Upper lobe of right lung (tissue), 1 donor: ENCODE measurements at places on chromosomes 7 and 10.

- DNase-seq = no peak
Observed at GRCh38 chr7:22418251-22419046, 61.5 kb upstream of the RAPGEF5 start.

DNA sequence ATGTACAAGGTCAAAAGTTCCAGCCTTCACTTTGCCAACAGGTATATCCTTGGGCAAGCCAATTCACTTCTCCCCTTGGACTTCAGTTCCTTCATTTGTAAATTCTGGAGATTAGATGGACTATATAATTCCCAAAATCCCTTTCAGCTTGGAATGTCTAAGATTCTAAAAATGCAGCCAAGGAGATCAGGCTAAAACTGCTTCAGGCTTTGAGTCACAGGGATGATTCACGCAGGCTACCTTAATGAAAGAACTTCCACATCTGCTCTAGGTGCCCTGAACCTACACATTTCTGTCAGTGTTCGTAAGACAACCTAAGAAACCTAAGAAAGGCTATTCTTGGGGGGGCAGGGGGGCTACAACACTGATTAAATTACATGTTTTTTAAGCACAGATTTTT is 7.1 kb downstream of the CPVL start:
- no peak for DNase-seq

DNA sequence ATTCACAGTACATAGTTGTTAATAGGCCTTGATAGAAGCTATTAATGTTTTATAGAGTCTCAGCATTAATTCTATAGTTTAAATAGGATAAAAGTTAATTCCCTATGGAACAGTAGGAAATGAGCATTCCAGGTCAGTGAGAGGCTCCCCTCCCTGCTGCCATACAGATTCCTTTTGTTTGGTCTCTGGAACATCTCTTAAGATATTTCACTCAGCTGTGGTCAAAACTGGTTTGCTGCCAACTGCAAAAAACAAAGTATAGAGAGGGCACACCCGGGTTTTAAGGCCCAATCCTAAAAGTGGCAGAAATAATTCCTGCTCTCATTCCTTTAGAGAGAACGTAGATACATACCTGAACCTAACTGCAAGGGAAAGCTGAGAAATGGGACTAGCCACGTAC is 51.3 kb downstream of the MDFIC start:
- no peak for DNase-seq

DNA sequence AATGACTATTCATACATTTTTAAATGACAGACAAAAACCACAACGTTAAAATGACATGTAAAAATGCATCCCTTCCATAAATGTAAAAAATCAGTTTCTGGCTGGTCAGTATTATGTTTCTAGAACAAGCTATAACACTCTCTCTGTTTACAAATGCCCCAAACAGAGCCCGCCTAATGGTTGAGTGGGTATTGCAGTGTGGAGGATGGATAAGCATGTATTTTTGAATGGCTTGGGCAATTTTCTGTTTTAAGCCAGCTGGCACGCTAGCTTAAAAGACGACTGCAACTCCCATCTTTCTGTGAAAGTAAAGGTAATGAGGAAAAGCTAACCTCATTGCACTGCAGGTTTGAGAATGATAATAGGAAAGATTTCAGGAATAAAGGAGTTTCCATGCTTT is 430.7 kb downstream of the PARD3 start:
- no peak for DNase-seq

DNA sequence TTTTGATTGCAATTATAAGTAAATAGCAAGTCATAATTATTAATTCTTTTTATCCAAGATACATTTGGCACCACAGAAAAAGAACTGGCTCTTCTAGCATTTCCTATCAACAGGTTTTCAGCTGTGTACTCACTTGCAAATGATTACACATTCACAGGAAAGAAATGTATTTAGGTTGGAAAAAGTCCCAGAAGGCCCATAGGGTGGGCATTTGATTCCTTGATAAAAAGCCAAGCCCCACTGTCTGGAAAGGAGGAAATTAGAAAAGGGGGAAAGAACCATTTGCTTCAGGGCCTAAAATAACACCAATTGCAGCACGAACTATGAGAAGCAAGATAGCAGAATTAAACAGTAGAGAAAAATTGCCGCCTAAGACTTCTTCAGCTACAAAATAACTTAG is 80.8 kb upstream of the COL1A2 start:
- no peak for DNase-seq

- no peak for DNase-seq
Observed at GRCh38 chr10:46250481-46250880, 36.3 kb upstream of the ANTXRL start.

GRCh38 chr7:5539013-5539411 is 115.4 kb upstream of the TNRC18 start:
- DNase-seq = no peak

GRCh38 chr7:158077151-158077840 is 510.3 kb downstream of the PTPRN2 start:
- DNase-seq = peak; percentile 46

DNA sequence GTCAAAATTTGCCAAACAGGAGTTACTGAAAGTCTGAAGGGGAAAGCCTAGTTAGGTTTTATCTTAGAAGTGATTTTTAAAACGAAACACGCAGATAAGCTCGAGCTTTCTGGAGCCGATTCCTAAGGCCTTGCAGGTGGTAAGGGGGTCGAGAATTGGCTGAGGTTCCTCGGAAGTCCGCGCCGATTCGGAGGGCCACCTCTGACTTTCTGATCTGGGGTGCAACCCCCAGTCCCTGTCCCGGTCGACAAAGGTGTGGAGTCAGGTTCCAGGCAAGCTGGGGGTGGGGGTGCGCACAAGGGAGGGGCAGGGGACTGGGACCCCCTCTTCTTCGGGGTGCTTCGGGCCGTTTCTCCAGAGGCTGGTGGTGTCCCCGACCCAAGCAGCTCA is 701 bp upstream of the CUL1 start:
- DNase-seq = no peak

- DNase-seq = peak; percentile 41
Observed at GRCh38 chr10:84188815-84189214, 5.5 kb upstream of the CDHR1 start.

- DNase-seq = no peak
Observed at GRCh38 chr7:151696721-151697514, 177.2 kb upstream of the RHEB start.

DNA sequence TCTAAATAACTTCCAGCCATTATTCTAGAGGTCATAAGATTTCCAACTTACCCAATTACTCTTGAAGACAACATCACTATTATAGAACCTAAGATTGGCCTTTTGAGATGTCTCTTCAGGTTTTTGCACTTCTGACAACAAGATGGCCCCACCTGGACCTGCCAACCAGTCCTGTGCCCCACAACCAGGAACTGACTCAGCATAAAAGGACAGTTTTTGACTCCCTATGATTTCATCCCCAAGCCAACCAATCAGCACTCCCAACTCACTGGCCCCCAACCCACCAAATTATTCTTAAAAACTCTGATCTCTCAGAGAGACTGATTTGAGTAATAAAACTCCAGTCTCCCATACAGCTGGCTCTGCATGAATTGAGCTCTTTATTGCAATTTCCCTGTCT is 94.4 kb downstream of the TMEM106B start:
- no peak for DNase-seq

GRCh38 chr7:47905076-47905920 is 43.0 kb downstream of the PKD1L1 start:
- no peak for DNase-seq

- peak; percentile 74 for DNase-seq
Observed at GRCh38 chr7:141701489-141702046, 398 bp downstream of the DENND11 start.

DNA sequence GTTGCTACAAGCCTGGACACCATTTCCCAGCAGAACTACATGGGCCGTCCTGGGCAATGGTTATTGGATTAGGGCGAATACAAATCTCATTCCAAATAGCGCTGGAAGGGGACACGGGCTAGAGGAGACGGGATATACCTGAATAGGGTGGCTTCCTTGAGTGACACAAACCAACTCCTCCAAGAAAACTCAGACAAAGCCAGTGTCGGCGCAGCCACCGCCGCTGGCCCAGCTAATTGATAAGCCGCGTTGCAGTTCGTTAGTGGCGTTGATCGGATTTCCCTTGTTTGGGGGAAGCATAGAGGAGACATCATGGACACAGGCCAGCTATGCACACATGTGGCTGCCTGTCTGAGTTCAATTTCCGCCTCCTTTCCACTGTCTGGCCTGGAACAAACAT is 55.7 kb downstream of the EBF3 start:
- DNase-seq = no peak

DNA sequence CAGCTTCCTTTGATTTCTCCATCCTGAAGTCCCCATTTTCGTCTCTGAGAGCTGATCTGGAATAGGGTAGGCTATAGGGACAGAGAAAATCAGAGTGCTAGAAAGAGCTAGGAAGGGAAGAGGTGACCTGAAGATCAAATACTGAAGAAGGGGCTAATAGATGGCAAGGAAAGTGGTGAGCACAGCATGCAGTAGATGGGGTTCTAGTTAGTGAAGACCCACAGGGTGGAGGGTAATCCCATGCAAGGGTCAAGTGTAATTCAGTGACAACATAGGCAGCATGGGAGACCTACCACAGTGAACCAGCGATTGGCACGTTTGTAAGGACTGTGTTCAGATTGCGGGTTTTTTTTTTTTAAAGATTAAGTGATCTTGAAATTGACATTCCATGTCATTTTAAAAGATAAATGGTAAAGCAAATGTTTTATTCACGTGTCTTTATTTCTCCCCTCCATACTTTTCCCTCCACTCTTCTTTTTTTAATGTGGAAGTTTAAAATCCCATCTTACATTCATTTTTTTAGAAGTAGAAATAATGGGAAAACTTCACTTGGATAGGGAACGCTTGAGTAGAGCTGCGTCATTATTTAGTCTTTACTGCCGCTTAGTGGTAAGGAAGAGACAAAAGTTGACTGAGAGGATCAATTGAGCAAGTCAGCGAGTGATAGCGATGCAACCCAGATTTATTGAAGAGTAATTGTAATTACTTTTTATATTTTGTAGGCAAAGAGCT is 21.0 kb upstream of the ABI1 start:
- no peak for DNase-seq

DNA sequence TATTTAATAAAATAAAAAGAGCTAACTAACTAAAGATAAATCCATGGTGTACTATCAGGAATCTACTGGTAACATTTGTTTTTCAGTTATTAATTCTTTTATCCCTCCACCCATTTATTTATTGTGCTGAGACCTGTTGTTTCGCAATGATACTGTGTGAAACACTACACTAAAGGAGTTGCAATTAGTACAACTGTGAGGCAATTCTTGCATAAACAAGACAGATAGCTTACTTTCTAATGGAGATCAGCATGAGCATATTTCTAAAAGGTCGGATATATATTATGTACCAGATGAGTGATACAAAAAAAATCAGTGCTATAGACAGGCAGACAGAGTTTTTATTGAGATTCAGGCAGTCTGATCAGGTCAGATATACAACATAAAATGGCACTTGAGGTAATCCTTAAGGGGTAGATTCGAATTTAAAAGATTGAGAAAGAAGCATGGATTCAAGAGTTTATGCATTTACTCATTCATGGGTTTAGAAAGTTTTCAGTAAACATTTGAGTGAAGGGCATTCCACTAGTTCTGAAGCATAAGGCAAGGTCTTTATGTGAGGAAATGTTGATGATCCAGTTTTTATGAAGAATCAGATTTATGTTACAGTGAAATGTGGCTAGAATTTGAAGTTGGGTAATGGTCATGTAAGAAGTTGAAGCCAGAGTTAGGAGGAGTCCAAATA is 147.6 kb downstream of the POLR1F start:
- no peak for DNase-seq

- DNase-seq = no peak
Observed at GRCh38 chr7:107180378-107180777, 11.6 kb downstream of the HBP1 start.

DNA sequence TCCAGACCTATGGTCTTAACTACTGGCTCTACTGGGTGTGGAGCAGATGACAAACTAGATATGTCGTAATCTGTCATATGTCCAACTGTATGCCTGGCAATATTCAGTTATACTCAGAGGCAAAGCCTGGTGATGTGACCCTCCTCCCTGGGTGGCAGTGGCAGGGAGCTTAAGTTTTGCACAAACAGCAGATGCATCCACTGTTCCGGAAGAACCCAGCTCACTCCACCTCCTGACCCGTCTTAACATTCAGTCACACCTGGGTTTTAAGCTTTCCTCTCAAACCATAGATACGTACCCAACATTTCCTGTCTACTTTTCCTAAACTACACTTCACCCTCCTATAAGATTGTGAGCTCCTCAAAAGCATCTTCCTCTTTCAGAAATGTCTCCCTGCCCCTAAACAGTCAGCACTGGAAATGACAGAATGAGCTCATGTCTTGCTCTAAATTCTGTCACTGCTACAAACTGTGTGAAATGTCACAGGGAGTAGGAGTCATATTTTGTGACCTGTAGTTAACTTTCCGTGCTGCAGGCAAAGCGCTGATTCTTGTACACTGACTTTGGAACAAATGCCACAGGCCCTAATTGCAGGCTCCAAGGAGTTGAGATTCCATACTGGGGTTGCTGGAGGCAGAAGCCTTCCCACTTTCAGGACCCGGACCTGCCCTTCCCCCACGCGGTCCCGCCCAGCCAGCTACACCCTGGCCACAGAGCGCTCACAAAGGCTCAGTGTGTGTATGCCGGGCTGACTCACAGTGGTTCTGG is 23.9 kb downstream of the SCD start:
- peak; percentile 88 for DNase-seq

DNA sequence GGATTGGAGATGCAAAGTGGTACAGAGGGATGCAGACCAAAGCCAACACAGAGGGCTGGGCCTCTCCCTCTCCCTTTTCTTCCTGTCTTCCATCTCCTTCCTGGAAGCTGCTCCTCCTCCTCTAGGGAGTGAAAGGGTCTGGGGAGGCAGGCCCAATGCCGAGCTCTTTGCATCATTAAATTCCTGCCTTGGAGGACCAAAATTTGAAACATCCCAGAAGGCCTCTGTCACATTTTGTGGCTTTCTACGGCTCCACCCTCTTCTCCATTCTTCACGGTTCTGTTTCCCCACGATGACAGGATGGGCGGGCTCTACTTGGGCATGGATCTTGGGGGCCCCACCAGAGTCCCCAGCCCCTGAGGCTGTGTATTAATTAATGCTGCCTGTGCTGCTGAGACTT is 76.4 kb downstream of the NEURL1 start:
- no peak for DNase-seq

DNA sequence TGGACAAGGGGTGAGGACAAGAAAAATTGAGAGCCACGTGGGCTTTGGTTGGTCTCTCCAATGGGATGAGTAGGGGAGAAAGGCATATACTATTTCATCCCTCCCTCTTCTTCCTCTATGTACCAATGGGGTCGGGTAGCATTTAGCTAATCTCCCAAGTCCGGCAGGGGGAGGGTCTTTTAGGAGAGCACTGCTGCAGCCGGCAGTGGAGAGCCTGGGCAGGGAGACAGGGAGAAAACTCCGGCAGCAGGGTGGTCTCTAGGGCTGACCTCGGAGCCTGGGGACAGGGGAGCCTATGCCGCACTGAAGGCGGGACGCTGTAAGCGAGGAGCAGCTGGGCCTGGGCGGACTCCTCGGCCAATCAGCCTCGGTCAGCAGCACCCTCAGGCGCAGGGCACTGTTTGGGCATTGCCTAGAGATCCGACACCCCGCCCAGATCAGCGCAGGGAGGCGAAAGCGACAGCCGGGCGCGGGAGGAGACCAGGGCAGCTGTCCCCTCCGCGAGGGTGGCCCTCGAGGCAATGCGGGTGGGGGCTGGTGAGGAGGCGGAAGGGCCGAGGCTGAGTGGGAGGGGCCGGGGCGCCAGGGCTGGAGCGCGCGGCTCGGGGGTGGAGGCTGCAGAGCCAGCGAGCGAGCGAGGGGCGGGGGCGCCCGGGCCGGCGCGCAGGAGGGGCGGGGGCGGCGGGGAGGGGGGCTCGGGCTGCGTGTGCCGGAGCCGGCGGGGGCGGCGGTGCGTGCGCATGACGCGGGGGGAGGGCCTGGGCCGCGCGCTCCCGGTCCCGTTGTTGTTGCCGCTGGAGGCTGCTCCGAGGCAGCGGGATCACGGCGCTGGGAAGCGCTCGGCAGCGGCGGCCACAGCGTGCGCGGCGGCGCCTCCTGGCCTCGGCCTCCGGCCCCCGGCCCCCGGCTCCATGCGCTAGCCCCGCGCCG is at the start of gene AGAP3:
Gene AGAP3, plus strand, starts transcription at position 785 of the 930 bp plus-strand sequence. CDS start 267 bp downstream, outside the sequence.
- DNase-seq = peak; percentile 96
